GM19239 (cell line): ENCODE measurements at places on chromosomes 6 and 20.

GRCh38 chr6:116144605-116145004 is 18.7 kb upstream of the COL10A1 start:
- DNase-seq, result no peak

DNA sequence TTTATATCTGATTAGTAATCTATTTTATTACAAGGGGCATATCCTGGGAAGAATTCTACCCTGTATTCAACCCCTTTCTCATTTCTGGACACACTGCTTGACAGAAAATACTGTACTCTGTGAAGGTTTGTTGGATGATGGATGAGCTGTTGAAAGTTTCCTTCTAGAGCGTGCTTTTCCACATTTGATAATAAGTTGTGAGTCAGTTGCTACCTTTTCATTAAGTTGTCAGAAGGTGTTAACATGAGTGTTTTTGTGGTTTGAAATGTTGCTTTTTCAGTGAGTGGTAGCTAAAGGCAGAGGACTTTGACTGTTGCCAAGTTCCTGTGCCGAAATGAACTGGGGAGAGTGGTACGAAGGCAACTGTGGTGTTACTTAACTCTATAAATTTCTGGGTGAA is 3.9 kb upstream of the ECI2 start:
- DNase-seq, result no peak

DNA sequence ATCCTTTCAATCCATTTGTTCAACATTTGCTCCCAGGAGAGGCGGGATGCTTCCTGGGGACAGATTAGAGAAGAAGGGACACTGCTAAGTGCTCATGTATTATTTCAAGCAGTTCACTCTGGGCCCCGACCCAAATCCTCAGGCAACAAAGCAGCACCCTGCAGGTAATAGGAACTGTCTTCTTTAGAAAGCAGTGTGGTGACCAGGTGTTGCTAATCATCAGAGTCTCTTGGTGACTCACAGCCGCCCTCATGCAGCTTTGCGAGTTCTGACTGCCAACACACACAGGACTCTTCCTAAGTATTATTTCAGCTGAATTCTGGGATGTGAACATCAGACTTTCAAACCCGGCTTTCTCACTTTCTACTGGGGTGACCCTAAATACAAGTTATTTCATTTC is 356.4 kb downstream of the PRKN start:
- DNase-seq, result no peak

GRCh38 chr6:88168362-88168761 is 2.2 kb upstream of the CNR1 start:
- no peak for DNase-seq

GRCh38 chr6:158735009-158735408 is 84.2 kb downstream of the EZR start:
- DNase-seq, result no peak

- DNase-seq, result no peak
Observed at GRCh38 chr6:85468326-85468725, 18.4 kb downstream of the NT5E start.

DNA sequence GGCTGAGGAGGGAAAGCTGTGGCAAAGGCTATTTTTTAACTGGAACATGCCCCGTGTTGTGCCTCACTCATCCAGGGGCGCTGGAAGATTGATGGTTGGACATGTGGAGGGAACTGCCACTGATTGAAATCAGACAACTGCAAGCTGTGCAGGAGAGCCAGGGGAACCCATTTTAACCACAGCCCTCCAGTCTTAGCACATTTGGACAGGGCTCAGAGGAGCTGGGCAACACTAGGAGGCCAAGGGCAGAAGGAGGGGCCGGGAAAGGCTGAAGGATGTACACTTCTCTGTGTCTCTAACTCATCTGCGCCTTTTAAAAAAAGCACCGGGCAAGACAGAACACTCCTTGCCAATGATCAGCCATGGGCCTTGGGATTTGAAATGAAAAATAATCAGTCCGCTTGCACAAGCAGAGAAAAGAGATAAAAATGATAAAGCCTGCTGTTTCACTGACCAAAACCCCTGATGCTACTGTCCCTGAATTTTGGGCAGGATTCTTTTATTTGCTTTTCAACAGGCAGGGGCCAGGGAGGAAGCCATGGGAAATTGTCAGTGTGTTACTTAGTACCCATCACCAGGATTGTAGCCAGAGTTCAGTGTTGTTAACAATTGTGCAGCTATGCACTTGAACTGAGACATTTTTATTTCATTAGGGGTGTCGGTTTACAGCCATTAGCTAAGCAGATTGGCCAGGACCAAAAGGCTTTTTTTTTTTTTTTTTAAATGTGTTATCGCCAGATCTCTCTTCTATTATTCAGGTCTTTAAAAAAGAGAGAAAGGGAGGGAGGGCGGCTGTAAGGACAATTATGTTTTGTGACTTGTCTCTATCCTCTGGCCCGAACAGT is 109.3 kb upstream of the EYA4 start:
- DNase-seq, result no peak

DNA sequence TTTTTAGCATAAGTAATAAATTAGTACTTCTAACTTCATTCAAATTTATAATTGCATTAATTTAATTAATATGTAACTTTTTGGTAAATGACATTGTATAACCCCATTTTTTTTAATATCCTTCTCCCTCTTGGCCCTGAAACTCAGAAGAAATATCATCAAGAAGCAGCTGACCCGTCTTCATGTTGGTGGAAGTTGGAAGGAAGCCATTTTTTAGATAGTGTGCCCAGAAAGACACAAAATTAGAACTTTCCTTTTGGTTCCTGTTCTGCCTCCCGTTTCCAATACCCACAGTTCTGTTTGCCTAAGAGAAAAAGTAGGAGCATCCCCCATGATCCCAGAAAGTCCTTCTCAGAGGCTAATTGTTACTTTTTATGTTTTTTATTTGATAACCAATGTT is 65.5 kb downstream of the PLCB4 start:
- no peak for DNase-seq

DNA sequence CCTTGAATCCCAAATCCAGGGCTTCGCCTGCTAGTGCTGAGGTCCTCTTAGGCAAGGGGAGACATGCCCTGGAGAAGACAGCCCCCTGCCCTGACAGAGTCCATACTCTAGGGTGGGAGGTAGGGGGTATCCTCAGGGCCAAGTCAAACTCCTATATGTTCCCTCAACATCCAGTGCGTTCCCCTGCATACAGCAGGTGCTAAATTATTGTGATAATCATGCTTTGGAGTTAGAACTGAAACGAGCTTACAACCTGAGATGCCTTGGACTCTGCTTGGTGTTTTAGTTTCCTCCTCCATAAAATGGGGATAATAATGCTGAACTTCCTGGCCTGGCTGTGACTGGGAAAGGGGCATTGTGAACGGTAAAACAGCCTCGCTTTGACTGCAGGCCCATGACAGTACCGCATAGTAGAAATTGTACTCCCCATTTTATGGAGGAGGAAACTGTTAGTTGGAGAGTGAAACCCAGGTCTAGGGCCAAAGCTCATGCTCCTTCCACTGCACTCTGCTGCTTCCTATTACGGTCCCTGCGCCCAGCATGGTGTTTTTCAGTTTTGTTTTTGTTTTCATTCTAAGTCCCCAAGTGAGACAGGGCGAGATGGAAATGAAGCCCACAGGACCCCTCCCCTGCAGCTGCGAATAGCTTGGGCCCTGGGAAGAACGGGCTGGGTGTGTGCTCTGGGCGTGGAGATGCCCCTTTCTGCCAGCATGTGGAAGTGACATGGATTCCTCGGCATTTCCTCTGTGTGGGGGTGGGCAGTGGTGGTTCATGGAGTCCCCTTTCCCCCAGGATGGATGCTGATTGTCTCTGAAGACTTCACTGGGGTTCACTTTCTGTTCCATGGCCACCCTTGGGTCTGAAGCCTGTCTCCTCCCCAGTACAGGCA is 162.5 kb downstream of the VEGFA start:
- no peak for DNase-seq

DNA sequence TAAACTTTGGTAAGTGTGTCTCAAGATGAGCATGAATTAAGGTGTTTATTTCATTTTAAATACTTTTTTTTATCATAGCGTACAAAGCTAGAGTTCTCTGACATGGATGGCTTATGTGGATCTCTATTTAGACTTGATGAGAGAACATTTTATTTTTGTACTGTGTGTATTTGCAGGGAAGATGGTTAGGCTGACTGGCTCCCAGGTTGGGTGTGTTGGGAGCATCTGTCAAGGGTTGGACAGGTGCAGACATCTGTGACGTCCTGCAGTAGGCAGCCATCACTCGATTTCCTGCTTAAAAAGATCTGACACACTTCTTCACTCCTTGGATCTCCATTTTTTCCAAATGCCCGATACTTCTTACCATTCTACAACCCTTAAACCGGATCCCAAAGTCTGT is 221.9 kb upstream of the QKI start:
- no peak for DNase-seq

DNA sequence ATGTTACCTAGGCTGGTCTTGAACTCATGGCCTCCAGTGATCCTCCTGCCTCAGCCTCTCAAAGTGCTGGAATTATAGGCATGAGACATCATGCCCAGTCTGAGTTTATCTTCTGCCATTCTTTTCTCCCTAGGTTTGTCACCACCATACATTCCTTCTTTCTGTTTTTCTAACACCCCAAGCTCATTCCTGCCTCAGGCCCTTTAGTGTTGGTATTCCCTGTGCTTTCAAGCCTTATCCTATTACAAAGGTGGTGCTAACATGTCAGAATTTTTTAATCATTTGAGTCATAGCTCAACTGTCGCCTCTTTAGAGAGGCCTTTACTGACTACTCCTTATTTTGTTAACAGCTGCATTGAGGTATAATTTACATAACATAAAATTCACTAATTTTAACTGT is 221.1 kb upstream of the PRSS16 start:
- DNase-seq, result no peak

DNA sequence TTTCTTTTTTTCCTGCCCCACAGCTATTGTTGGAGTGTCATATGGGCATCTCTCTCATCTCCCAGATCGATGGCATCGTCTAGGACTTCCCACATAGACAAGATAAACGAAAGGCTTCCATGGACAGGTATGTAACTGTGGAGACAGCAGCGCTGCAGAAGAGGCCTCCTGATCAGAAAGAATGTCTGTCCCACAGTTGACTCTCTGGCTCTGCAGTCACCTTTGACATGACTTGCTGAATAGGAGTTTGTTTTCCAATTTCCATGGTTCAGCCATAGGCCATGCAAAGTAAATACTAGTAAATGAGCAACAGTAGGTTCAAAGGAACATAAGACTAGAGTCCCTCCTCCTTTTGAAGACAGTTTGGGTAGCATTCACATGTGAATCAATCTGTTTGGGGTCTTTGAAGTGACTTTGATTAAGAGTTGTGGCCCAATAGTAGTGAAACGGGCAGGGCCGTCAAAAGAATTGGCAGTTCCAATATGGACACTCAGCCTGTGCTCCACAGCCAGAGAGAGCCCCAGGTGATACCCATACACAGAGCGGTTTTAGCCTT is 134.7 kb upstream of the IFNGR1 start:
- no peak for DNase-seq

DNA sequence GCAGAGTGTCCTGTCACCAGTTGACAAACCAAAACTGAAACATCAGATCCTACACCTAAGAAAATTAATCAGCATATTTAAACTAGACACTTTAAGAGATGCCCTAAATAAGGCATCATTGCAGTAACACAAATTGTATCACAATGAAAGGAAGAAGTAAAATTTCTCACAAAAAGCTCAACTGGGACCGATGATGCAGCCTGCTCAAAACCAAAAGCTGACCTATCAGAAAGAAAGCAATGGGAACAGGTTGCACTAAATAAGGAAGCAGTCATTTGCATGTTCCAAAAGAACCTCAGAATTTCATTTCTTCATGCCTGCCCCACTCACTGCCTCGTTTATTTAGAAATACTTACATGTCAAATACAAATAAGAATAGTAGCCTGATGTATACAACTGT is 12.1 kb downstream of the HIVEP2 start:
- no peak for DNase-seq

DNA sequence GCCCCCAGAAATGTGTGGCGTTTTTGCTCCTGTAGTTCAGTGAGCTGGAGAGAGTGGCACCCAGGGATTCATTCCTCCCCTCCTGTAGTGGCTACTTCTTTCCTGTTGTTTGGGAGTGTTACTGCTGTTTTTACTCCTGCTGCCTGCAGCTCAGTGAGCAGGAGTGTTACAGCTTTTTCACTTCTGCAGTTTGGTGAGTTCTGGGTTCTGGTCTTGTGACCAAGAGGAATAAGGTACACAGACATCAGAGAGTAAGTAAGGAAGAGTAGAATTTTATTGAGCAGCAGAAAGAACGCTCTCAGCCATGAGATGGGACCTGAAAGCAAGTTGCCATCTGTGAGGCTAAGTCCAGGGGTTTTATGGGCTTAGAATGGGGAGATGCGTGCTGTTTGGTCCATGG is 966.3 kb upstream of the CITED2 start:
- no peak for DNase-seq

- no peak for DNase-seq
Observed at GRCh38 chr6:5463690-5464089, 202.4 kb downstream of the FARS2 start.

DNA sequence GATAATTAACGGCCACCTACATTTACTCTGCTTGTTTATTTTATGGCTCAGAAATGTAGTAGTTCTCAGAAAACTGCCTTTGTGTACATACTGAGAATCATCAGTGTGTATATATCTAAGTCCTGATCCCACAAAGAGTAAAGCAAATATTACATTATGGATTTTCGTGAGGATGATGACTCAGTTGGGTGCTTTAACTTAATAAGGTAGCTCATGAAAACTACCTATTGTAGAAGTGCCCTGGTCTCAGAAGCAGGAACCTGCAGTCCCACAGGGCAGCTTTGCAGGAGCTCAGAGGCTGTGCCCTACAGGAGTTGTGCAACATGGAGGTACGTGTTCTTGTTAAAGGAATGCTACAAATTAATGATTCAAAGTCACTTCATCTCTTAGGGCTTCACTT is 108.2 kb downstream of the PLG start:
- DNase-seq, result no peak

DNA sequence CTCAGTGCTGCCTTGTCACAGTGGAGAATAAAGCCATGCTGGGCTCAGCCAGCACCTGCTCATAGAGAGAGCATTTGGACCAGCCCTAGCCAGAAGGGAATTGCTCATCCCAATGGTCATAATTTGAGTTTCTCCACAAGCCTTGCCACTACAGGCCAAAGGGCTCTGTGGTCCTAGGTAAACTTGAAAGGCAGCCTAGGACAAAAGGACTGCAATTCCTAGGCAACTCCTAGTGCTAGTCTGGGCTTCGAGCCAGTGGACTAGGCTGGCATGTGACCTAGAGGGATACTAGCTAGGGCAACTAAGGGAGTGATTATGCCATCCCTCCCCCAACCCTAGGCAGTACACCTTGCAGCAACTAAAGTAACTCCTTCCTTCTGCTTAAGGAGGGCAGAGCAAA is 516.2 kb downstream of the BCKDHB start:
- DNase-seq, result no peak
